HS-5 (cell line): ENCODE measurements at places on chromosomes 5 and 9.

DNA sequence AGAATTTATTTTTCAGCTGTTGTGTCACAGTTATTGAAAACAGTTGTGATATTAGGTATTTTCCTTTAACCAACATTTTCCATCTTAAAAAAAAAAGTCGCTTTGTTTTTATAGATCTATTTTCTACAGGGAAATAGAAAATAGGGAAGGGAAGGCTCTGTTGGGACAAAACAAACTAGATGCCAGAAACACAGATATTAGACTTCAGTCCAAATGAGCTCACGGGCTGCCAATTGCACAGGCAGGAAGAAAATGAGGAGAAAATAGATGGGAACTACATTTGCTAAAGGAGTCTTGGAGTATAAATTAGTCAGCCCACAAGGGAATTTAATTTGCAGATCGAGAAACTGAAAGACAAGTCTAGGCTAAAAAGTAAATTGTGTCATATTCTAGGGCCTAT is 21.4 kb upstream of the ISOC1 start:
- DNase-seq, result no peak

GRCh38 chr5:62376064-62376463 is 27.6 kb downstream of the DIMT1 start:
- no peak for DNase-seq

DNA sequence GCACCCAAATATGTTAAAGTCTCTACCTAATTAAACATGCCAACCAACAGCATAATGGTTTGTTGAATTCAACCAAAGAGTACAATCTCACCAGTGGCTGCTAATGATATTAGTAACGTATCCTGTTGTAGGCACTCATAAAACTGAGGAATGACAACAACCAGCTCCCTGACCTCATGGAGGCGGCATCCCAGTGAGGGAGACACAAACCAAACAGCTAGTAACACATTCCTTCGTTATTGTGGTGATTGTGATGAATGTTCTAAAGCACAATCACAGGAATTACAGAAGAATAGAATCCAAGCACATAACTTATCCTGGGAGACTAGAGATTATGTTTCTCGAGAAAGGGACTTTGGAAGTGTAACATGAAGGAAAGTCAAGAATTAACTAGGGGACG is 224.6 kb downstream of the CTNND2 start:
- no peak for DNase-seq

DNA sequence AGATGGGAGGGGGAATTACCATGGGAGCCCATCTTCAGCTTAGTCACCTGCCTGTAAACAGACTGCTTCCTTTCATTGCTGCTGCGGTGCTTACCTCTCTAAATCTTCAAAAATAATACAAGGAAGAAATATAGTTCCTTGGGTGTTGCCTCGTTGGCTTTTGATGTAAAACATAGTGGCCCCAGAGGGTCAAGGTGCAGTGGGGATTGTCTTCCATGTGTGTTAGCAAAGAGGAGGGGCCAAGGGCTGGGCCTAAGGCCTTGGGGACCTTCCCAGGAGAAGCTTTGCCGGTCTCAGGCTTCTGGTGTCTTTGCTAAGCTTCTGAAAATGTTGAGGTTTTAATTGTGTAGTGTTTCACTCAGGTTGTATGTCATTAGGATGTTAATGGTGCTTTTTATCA is 90.0 kb downstream of the PDE8B start:
- DNase-seq, result no peak

DNA sequence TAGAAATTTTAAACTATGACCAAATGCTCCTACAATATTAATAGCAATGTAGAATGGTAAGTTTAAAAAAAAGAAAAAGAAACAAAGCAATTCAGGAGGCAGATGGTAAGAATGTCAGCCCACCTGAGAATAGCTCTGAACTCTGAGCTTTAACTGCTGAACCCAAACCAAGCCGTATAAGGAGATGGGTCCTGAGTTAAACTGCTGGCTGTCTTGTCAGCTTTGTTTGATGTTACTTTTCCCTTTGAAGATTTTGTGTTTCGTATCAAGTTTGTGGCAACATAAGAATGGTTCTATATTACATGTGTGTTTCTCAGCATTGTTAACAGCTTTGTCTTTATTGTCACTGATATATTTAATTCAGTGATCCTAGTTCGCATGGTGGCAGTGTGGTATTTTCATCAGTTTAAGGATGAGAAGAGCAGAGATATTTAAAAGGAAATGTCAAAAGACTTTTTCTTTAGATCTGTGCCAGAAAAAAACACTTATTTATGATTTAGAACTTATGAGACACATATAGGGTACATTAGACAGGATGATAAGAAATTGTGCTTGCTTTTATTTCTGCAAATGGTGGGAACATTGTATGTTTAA is 390.1 kb downstream of the CCDC171 start:
- no peak for DNase-seq
